ENCODE measurements at places on chromosomes 2 and 18.
A peak's percentile ranks its signal among the peaks of the same experiment; 100 is the strongest.

DNA sequence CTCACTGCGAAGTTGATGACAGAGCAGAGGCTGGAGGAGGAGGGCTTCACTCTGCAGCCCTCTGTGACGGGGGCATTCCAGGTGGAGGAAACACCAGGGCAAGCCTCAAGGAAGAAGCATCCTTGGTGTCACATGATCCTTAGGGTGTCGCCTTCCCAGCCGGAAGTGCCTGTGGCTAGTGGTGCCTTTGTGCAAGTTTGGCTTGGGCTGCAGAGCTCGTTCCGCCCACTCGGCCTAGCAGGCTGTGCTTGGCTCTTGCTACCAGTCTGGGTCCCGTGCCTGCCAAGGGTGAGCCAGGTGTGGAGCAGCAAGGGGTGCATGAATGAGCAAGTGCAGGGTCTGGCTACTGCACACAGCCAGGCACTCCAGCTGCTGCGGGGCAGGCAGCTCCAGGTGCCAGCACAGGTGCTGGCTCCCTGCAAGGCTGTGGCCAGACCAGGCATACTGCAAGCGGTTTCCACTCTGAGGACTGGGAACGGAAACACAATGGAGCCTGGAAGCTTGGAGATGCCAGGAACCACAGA lies 325.3 kb upstream of the SMIM21 start:
- DNase-seq, result no peak

DNA sequence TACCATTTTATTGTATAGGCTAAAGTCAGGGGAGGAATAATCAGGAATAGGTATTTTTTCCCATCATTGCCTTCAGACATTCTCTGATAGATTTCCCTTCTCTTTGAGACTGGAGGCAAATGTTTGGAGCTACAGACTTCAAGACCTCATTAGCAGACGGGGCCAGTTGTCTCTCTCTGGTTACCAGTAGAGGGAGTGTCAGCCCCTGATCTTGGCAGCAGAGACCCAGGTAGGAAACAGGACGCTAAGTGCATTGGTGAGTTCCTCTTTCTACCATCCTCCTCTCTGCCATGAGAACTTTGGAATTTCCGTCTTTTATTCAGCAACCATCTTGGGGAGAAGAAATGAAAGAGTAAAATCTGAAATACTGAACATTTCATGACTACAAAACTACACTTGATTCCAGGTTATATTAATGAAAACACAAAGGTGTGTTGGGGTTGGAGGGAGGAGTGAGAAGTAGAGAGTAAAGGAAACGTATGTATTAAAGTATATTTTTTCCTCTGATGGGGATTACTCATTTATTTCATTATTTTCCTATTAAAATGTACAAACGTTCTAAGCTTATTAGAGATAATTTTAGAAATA lies 186.2 kb upstream of the GCFC2 start:
- peak; percentile 50 for DNase-seq

DNA sequence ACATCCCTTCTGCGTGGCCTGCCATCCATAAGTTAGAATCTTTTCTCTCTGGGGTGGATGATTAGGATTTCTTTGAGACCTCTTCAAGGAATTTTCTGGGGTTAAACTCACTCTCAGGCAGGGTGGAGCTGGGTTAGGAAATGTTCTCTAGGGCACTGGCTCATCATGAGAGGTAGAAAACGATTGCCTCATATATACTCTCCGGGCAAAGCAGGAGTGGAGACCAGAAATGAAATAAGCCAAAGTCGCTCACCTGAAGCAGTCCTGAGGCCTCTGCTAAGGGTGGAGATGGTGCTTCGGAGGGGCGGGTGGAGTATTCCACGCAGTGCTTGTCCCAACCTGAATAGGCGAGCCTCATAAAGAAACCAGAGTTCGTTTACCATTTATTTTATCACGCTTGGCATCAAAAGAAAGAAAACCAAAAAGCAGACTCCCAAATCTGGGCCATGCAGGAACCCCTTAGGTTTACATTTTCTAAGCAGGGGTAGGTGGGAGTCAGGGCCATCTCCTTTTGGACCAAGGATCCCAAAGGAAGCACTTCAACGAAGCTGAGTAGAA lies 249.3 kb upstream of the MEIS1 start:
- DNase-seq, result no peak

DNA sequence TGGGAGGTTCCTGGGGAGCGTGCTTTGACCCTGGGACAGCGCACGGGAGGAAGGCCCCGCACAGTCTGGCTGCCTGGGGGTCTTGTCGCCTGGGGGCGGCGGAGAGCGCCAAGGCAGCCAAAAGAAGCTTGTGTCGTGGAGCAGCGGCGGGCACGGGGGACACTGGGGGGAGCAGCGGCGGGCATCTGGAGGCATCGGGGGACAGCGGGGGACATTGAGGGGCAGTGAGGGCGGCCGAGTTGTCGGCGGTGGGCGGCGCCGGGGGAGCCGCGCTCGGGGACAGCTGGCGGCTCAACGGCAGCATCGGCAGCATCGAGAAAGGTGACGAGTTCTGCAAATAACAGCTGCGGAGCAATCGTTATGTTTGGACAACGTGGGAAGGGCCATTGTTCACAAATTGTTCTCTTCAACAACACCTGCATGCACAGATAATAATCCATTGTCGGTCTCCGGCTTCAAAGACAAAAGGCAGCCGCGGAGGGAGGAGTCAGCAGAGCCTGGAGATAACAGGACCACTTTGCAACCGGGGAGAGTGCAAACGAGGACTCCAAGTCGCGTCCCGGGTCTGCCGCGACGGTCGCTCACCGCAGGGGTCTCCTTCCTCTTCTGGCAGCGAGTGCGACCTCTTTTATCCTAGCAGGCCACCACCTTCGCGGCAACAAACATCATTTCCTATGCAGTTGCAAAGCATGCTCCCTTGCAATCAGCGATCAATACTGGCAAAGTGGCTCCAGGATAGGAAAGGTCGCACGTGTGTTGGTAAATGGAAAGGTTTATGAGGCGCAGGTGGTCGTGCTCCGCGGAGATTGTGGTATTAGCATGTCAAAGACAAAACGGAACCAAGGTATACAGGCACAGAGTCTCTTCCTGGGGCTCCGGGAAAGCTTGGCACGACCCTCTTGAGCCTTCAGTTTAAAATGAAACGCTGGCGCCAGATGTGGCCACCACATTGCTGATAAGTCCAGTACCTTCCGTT lies 132.3 kb upstream of the DLX2 start:
- DNase-seq, result peak; percentile 80

GRCh38 chr2:141554810-141555209 lies 576.0 kb downstream of the LRP1B start:
- DNase-seq, result peak; percentile 74

GRCh38 chr2:168538534-168538933 lies 82.5 kb downstream of the CERS6 start:
- DNase-seq, result no peak

GRCh38 chr2:62785216-62785615 lies 79.7 kb downstream of the EHBP1 start:
- peak; percentile 11 for DNase-seq

- DNase-seq, result peak; percentile 43
Observed at GRCh38 chr2:241771286-241772062, 5.1 kb upstream of the GAL3ST2 start.

GRCh38 chr2:57759131-57759530 lies 287.5 kb upstream of the VRK2 start:
- DNase-seq, result no peak

GRCh38 chr2:96325041-96325883 lies at the start of gene ITPRIPL1:
TSS of gene ITPRIPL1 (plus strand) at chr2:96325317. CDS start at chr2:96325840, 523 bp downstream.
- peak; percentile 63 for DNase-seq

DNA sequence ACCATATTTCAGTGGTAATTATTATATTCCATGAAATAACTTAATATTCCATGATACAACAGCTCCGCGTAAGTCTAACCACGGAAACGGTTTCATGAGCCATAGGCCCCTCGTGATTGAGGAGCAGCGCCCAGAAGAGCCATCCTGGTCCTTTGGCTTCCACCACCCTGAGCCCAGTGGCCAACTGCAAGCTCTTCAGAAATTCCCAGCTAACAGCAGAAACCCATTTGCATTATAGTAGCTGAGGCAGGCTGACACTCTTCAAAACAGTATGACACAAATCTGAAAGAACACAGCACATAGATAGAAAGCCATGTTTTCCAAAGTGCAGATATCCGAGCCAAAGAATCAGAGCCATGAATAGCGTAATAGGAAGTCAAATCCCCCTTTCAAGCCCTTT lies 120.9 kb upstream of the NFATC1 start:
- no peak for DNase-seq

- no peak for DNase-seq
Observed at GRCh38 chr2:178702361-178702760, 104.9 kb downstream of the TTN start.

- peak; percentile 85 for DNase-seq
Observed at GRCh38 chr2:137947728-137948336, 16.4 kb upstream of the HNMT start.

All from hematopoietic multipotent progenitor cell treated with erythropoietin and hydrocortisone succinate and interleukin-3 and kit ligand, for 4 days (in vitro differentiated cells).